ENCODE measurements at places on chromosomes 5 and 9. TPM values are rescaled to one million over a fixed set of nuclear protein-coding genes. Genes with fewer than 3 reads are reported as not detected.

- no peak for DNase-seq
- H3K27ac ChIP-seq = no peak overlapping the region
Observed at GRCh38 chr5:53019320-53019719, 30.2 kb downstream of the ITGA2 start.

GRCh38 chr5:84718377-84718776 is 333.7 kb upstream of the EDIL3 start:
- H3K27ac ChIP-seq = no peak overlapping the region
- H3K27me3 ChIP-seq = no peaks in the 10 kb centered on the region
- H3K36me3 ChIP-seq = no peaks in the 10 kb centered on the region

- peak; percentile 99 for DNase-seq
- peak within 1 kb of the TSS; percentile 100 for H3K27ac ChIP-seq
- peak within 1 kb of the TSS; percentile 100 for H3K4me3 ChIP-seq
Observed at GRCh38 chr9:71911061-71911907, at the start of the genes ABHD17B and C9orf85. Gene ABHD17B (minus strand): TSS chr9:71911193. CDS start chr9:71875080, 36,113 bp downstream. Gene C9orf85 (plus strand): TSS chr9:71911639. CDS start chr9:71911735, 96 bp downstream.

GRCh38 chr5:177509991-177510566 is 453 bp upstream of the DOK3 start:
- no peak overlapping the region for H3K4me3 ChIP-seq
- H3K27me3 ChIP-seq = no peaks in the 10 kb centered on the region

The C7 gene
- not detected for total RNA-seq

The MARVELD2 gene
- total RNA-seq = 0.18 TPM

DNA sequence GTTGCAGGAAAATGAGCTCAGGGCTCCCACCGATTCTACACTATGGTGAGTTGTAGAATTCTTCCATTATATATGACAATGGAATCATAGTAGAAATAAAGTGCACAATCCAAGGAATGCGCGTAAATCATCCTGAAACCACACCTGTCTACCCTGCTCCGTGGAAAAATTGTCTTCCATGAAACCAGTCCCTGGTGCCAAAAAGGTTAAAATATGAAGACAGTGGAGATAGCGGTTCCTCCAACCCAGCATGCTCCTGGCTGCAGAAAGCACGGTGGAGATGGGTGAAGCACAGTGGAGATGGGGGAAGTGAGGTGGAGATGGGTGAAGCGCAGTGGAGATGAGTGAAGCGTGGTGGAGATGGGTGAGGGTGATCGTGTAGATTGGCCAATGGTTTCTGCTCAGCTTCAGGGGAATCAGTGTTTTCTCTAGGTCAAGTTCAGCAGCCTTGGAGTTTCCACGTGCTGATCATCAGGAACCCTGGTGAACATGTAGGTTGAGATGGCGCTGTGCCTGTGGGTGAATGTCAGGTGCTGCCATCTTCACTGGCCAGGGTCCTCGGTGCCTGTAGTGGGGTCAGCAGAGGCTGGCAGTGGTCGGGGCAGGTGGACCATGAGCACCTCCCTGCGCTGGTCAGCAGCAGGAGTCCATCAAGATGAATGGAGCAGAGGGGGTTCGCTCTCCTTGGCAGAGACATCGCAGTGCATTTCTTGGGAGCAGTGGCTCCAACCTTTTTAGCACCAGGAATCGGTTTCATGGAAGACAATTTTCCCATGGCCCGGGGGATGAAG is 20.3 kb downstream of the PAEP start:
- no peak overlapping the region for H3K27ac ChIP-seq
- no peaks in the 10 kb centered on the region for H3K27me3 ChIP-seq
- no peak for DNase-seq
- no peaks in the 10 kb centered on the region for H3K4me1 ChIP-seq
- H3K36me3 ChIP-seq = no peaks in the 10 kb centered on the region
- no peak overlapping the region for H3K4me3 ChIP-seq

DNA sequence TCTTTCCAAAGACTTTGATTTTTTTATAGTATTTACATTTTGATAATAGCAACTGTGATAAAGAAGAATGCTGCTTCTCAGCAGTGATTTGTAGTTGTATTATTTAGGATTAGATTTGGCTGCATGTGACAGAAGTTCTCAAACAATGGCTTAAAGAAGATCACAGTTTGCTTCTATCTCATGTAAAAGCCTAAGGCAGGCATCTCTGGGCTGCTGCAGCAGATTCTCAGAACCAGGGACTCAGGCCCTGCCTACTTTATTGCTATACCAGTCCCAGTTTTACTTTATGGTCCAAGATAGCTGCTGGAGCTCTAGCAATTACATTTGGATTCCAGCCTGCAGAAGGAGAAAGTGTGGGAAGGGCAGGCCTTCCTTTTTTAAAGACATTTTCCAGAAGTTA is 8.8 kb upstream of the SNX2 start:
- no peak for DNase-seq
- no peaks in the 10 kb centered on the region for H3K36me3 ChIP-seq
- H3K4me3 ChIP-seq = no peak overlapping the region
